Stimulated activated CD8-positive, alpha-beta memory T cell treated with anti-CD3 and anti-CD28 coated beads, Interleukin-2, amount 100 ng/mL, for 1 hour (primary cell): ENCODE measurements at places on chromosomes 5 and 9.

- no peak for DNase-seq
Observed at GRCh38 chr5:100542086-100542485, 6.9 kb downstream of the FAM174A start.

DNA sequence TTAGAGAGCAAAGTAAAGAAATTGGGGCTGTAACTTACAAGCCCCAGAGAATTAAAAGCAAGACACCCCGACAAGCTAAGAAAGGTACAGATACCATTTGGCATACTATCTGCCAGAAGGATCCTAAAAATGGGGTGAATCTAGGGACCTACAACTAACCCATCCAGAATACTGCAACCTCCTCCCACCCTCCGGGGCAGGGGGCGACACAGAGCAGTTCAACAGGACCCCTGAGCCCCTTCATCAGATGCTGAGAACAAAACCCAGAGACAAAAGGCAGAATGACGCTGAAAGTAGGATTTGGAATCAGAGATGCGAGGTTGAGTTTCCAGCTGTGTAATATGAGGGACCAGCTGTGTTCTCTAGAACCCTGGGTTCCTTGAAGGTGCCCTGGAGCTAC, 71.2 kb downstream of the EPB41L4B start:
- DNase-seq: no peak

DNA sequence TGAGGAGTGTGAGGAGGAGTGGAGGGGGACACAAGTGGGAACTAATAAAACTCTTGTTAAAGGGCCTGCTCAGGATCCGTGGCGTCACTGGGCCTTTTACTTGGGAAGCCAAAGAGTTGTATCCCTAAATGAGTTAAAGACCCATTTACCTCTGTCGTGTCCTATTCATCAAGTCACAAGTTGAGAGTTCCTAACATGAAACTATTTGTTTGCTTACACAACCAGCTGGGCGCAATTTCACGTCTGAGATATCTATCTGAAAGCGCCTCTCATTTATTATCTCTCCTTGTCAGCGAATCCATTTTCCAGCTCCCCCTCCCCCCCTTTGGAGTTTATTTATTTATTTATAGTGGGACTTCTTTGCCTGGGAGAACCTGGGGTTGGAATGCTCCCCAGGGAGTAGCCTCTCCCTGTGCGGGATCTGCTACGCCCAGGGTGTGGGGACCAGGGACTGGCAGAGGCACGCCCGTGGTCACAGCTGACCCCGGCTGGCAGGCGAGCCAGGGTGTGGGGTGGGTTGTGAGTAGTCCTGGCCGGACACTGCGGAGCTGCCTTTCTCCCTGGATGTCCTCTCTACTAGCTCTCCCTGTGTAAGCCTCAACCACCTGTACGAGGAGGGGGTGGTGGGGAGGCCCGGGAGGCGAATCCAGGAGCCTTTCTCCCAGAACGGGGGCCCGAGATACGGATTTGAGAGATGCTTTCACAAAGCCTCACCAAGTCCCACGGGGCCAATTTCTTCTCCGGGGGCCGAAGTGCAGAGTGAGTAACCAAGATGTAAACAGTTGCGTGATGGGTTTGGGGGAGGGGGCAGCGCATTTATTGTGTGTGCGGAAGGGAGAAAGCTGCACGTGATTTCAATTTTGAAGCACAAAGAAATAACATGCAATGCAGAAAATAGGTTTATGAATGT, 15.3 kb downstream of the NR2F1 start:
- DNase-seq: no peak

DNA sequence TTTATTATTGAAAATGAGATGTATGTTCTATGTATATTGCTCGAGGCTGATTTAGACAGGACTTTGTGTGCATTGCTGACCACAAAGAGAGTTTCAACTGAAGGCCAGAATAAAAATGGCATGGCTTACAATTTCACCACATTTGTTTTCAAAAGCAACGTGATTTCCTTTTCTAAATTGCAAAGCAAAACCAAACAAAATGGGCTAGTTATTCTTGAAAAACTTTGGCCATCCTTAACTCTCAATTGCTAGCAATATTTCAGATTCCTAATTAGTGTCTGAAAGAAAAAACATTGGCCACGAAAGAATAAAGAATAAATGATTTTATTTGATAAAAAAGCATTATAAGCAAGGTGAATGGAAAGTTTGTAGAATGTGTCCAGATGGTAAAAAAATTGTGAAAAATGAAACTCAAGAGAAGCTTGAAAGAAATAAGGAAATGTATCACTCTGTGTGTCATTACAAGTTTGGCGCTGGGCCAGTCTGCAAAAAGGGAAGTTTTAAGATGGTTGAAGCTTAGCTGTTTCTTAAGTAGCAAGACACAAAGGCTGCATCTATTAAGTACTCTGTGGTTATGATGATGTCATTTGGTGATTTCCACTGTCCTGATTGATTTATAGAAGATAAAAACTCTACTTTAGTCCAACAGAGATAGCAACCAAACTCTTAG, 89.2 kb upstream of the PRLR start:
- no peak for DNase-seq

DNA sequence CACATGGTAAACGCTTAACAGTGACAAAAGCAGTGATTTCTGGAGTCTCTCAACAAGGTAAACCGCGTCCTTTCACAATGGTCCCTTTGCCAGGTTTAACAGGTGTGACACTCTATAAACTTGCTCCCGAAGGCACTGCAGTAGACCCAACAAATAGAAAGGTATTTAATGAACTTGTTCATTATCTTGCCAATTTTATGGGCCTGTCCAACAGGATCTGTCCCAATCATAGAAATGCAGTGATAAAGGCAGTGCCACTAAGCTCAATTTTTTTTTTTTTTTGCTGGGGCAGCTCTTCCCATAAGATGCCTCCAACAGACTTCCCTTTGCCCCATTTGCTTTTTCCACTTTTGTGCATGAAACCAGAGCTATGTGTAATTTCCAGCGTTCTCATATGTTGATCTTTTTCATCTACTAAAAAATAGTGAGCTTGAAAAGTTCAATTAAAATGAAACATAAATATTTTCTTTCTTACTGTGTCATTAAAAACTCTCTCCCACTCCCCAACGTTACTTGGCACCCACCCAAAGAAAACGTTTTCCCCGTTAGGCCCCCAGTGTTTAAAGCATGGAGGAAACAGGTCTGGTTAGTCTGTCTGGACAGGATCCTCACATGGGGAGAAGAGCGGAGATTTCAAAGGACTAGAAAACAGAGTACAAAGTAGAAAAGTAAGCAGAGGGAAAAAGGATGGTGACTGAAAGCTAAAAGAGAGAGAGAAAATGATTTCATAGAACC, 80.9 kb upstream of the SPATA31D4 start:
- no peak for DNase-seq

- DNase-seq: no peak
Observed at GRCh38 chr5:108148715-108149139, 233.2 kb downstream of the FBXL17 start.

- no peak for DNase-seq
Observed at GRCh38 chr9:121691890-121692289, 40.5 kb downstream of the DAB2IP start.

GRCh38 chr9:68705531-68706362, 707 bp downstream of the PIP5K1B start:
- no peak for DNase-seq
